ENCODE measurements at places on chromosomes 12 and 14. TPM values are rescaled to one million over a fixed set of nuclear protein-coding genes. Genes with fewer than 3 reads are reported as not detected.
A peak's percentile ranks its signal among the peaks of the same experiment; 100 is the strongest.

Gene GDF11
- 1.5 TPM for total RNA-seq

Gene OR8S1
- not detected for total RNA-seq

Gene MYF5
- not detected for total RNA-seq

Gene RECQL
- 75.4 TPM for total RNA-seq

- DNase-seq: no peak
These were observed 33.9 kb upstream of the TBX5 start for GRCh38 chr12:114439817-114440216.

- DNase-seq: no peak
These were observed 22.2 kb upstream of the DIP2B start for GRCh38 chr12:50482571-50482970.

DNA sequence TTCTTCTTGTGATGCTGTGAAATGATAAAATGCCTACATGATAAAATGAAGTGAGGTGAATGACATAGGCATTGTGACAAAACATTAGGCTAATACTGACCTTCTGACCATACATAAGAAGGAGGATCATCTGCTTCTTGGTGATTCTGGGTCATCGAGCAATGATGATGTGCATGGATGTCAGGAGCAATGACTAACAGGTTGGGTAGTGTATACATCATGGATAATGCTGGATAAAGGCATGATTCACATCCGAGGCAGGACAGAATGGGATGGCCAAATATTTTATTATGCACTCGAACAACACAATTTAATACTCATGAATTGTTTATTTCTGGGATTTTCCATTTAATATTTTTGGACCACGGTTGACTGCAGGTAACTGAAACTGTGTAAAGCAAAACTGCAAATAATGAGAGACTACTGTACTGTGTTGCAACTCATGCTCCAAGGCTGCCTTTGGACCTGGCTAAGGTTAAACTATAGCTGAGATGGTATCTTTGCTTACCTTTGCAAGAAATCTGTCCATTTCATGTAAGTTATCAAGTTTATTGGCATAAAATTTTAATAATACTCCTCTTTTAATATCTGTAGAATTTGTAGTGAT lies 7.6 kb upstream of the SLC25A21 start:
- DNase-seq: no peak

- no peak for DNase-seq
These were observed 163.3 kb upstream of the NTF3 start for GRCh38 chr12:5268424-5269210.

GRCh38 chr14:94161981-94162380 lies 12.1 kb upstream of the PPP4R4 start:
- DNase-seq: peak; percentile 61

GRCh38 chr12:84843593-84844144 lies 68.9 kb downstream of the SLC6A15 start:
- no peak for DNase-seq

DNA sequence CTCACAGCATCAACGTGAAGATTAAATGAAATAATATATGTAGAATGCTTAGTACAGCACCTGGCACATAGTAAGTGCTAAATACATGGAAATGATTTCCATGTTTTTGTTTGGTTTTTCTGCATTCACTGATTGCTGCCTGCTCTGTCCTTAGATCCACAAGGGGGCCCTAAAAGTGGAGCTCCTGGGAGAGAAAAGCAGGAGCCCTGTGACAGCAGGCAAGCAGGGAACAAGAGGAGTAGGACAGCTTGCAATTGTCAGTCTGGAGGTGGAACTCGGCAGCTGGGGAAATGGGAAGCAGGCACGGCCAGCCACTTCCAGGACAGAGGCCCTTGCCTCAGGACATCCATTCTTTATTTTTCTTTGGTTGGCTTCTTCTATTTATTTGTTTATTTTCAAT lies 292.9 kb downstream of the BMP4 start:
- peak; percentile 18 for DNase-seq

- DNase-seq: no peak
These were observed 33.4 kb downstream of the KITLG start for GRCh38 chr12:88546853-88547252.

DNA sequence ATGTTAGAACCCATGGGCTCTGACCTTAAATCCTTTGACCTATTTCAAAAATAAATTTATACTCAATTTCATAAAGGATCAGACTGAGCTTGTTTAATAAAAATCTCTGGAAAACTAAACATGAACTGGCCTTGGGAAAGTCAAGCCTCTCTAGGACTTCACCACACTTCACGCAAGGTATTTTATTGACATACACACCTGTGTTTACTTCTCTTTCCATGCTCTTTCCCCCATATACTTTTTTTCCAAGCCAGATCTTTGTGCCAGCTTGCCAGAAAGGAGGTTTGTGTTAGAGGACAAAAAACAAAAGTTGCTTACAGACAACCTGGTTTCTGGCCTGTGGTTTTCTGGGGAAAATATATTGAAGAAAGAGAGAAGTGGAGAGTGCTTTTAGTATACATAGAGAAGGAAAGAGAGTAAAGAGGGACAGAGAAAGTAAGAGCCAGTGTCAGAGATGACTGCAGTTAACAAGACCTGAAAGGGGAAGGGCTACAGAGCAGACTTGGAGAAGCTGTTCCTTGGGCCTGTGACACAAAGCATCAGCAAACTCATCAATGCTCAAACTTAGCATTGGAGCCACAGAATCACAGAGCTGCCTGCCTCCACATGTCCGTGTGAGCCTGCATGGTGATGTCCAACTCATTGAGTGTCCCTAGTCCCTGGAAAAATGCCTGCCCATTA lies 77.3 kb upstream of the TMTC2 start:
- DNase-seq: no peak

DNA sequence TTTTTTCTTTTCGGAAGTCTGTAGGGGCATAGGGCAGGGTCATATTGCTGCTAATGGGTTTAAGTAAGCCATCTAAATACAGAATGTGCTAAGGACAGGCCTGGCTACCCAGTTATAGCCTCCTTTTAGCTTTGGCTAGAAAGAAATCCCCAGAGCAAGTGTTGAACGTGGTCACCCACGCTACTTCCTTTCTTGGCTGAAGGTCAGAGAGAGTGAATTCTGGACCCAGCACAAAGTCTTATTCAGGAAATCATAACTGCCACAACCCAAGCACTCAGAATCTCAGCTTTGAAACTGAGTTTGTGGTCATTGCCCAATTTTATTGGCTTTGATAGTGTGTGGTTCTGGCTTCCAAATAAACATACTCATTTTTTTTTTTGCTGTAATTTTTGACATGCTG lies 542.1 kb upstream of the ATP2B1 start:
- no peak for DNase-seq

GRCh38 chr14:33914676-33915516 lies 36.0 kb downstream of the EGLN3 start:
- DNase-seq: peak; percentile 85

- peak; percentile 52 for DNase-seq
These were observed 32.2 kb upstream of the RIN3 start for GRCh38 chr14:92481386-92481785.

DNA sequence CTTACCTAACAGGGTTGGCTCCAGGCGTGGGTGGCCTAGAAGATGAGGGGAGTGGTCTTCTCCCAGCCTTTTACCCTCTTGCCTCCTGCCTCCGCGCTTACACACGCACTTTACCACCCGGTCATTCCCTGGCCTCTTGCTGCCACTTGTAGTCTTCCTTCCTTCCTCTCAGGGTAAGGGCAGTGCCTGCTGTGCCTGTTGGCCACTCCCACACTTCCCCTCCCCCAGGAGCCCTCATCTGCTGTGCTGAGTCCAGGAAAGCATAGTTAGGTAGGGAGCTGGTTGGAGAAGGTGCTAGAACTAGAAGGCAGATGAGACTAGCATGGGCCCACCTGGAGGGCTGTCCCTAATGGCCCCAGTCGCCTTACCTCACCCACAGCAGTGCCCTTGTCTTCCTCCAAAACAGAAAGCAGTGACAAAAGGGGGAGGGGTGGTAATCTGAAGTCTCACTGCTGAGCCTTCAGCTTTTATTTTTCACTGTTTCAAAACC lies 54.3 kb upstream of the SRSF5 start:
- peak; percentile 35 for DNase-seq

Measured in lung microvascular endothelial cell (primary cell).